Mammary epithelial cell (primary cell): ENCODE measurements at places on chromosomes 6 and 20. TPM values are rescaled to one million over a fixed set of nuclear protein-coding genes. Genes with fewer than 3 reads are reported as not detected.

NMBR gene
- not detected for total RNA-seq

ANGPT4 gene
- 0.07 TPM in 1 of 2 replicates, not detected in the other for total RNA-seq

SYCP2L gene
- total RNA-seq: 0.17 TPM

CGA gene
- total RNA-seq: not detected in 2 replicates

HNF4A gene
- not detected for total RNA-seq

DCDC2 gene
- total RNA-seq: 0.05 and 0.38 TPM in 2 replicates

MYL9 gene
- 22.5 and 29.4 TPM in 2 replicates for total RNA-seq

LAMA2 gene
- 0.73 and 2.8 TPM in 2 replicates for total RNA-seq

AIG1 gene
- total RNA-seq: 93.9 and 124 TPM in 2 replicates

NOTCH4 gene
- 3.0 TPM for total RNA-seq

GTSF1L gene
- total RNA-seq: not detected

DTD1 gene
- total RNA-seq: 83.2 and 116 TPM in 2 replicates

PROKR2 gene
- not detected for total RNA-seq

PLCG1 gene
- total RNA-seq: 48.7 and 74.3 TPM in 2 replicates

ESF1 gene
- 6.7 TPM for total RNA-seq

ANKRD66 gene
- total RNA-seq: not detected in 2 replicates

ECT2L gene
- total RNA-seq: under 0.01 TPM

HRH3 gene
- total RNA-seq: not detected

CEP250 gene
- total RNA-seq: 45.5 and 56.4 TPM in 2 replicates

STMND1 gene
- not detected in 2 replicates for total RNA-seq

CALHM6 gene
- total RNA-seq: 0.66 and 1.1 TPM in 2 replicates

CPXM1 gene
- not detected in 2 replicates for total RNA-seq

CNR1 gene
- total RNA-seq: not detected in 2 replicates

OLIG3 gene
- not detected in 2 replicates for total RNA-seq

GGTLC1 gene
- total RNA-seq: not detected

TMC2 gene
- total RNA-seq: not detected in 2 replicates

CLIC5 gene
- total RNA-seq: not detected

FKBP1C gene
- 2.0 and 2.1 TPM in 2 replicates for total RNA-seq

SLC12A5 gene
- not detected for total RNA-seq

RHAG gene
- not detected for total RNA-seq

FNDC11 gene
- under 0.01 TPM for total RNA-seq

NEDD9 gene
- total RNA-seq: 69.7 TPM

TRIM10 gene
- total RNA-seq: not detected in 2 replicates

EBF4 gene
- 0.17 TPM for total RNA-seq
